ENCODE measurements at places on chromosomes 11 and 22.

DNA sequence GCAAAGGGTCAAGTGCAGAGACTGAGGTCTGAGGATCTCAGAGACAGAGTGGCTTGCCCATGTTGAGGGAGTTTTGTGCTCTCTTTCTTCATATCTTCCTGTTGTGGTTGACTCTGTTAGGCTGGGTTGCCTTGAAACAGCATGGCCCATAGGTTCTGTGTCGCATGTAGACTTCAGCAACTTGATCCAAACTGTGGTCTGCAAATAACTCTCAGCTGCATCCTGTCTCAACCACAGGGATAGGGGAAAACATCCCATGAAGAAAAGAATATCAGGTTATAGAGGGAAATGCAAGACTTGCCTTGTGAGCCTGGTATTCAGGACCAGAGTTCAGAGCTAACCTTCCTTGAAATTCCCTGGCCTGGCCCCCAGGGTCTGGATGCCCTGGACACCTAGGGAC is 69.4 kb downstream of the FLI1 start:
- no peaks in the 10 kb centered on the region for H3K27me3 ChIP-seq
- H3K36me3 ChIP-seq = peaks cover 37% of the 10 kb centered on the region
- no peak overlapping the region for H3K27ac ChIP-seq
- H3K4me3 ChIP-seq = no peak overlapping the region
- H3K4me1 ChIP-seq = no peaks in the 10 kb centered on the region

DNA sequence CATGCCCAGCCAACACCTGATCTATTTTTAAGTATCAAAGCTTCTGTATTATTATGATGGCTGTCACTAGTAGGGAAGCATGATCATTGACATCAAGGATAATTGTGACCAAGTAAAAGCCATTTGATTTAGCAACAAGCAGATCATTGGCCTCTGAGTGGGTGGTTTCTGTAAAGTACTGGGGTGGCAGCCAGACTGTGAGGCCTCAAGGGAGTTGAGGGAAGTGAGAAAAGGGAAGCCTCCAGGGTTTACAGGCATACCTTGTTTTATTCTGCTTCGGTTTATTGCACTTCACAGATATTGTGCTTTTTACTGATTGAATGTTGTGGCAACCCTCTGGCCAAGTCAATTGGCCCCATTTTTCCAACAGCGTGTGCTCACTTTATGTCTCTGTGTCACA is 60.1 kb downstream of the PRR5L start:
- ATAC-seq = no peak
- H3K4me1 ChIP-seq = no peaks in the 10 kb centered on the region
- no peak overlapping the region for H3K4me3 ChIP-seq

- H3K27ac ChIP-seq = no peak overlapping the region
- no peaks in the 10 kb centered on the region for H3K36me3 ChIP-seq
- peaks cover 26% of the 10 kb centered on the region for H3K4me1 ChIP-seq
- ATAC-seq = peak; percentile 74
Observed at GRCh38 chr11:123246749-123247495, 51.9 kb upstream of the CLMP start.

DNA sequence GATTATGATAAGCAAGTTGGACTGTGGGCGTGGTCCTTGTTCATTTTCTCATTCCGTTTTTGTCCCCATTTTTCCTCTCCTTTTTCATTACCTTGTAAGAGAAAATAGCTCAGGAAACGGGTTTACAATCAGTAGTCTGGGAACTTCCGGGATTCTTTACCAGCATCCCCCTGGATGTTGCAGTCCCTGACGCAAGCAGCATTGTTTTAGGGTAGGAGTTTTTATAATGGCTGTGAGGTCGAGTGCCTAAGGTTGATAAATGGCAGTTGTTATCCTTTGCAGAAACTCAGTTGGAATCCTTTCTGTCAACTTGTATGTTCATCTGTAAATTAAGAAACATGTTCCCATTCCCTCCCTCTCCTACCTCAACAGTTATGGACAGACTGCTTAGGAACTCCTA is 68.3 kb downstream of the ARHGEF12 start:
- H3K27ac ChIP-seq = no peak overlapping the region
- H3K27me3 ChIP-seq = no peaks in the 10 kb centered on the region

DNA sequence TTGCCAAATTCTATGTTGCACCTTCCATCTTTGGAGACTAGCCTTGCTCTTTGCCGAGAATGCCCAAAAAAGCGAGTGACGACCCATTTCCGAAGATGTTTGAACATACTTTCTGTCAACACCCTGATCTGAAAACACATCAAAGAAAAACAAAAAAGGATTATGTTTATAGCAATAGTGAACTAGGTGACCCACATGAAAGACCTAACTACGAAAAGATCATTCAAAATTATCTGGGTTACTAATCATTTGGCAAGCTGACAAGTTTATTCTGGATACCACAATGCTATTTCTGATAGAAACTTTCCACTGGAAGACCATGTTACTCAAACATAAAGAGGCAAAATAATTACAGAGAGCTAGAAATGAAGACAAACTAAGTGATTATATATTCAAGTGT is 27.0 kb downstream of the KCNJ1 start:
- peaks cover 7% of the 10 kb centered on the region for H3K27me3 ChIP-seq
- no peaks in the 10 kb centered on the region for H3K4me1 ChIP-seq
- H3K36me3 ChIP-seq = no peaks in the 10 kb centered on the region
- ATAC-seq = no peak
- no peak overlapping the region for H3K27ac ChIP-seq
- no peak overlapping the region for H3K4me3 ChIP-seq

DNA sequence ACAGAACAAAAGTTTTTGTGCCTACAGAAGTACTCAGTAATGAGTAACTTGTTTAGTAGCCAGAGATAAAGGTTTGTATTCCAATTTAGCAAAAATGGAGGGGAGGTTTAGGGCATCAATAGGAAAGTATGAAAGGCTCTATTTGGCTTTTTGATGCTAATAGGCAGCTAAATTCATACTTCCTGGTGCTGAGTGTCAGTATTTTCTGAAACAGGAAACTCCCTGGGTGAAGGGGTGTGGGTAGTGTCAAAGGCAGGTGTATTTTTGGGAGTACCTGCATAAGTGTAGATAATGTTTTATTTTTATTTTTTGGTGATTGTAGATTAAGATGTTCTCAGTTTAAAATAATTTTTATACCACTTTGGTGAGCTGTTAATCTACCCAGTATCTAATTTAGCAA is 29.3 kb upstream of the MMP7 start:
- no peaks in the 10 kb centered on the region for H3K27me3 ChIP-seq
- H3K36me3 ChIP-seq = no peaks in the 10 kb centered on the region
- no peak overlapping the region for H3K4me3 ChIP-seq
- no peaks in the 10 kb centered on the region for H3K4me1 ChIP-seq
- H3K27ac ChIP-seq = no peak overlapping the region

DNA sequence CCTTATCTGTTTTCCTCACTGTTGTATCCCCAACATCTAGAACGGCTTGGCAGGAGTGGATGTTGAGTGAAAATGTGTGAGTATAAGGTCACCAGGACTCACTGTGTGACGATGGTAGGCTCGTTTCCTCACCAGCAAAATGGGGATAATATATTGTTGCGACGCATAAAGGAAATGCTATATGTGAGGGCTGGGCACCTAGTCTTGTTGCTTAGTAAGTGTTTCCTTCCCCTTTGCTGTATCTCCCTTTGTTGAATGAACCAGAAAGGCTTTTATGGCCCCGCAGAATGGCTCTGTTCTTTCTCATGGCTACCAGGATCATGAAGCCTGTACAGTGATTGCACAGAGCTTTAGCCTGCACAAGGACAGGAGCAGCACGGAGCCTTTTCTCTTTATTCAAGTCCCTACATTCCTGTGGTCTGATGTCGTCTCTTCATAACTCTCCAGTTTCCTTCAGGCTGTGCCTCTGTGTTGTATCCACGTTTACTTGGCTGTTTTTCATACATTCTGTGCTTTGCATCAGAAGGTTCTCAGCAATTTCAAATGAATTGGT is 5.4 kb downstream of the TNRC6B start:
- no peak overlapping the region for H3K4me3 ChIP-seq
- peak overlapping the region; percentile 73 for H3K27ac ChIP-seq
- ATAC-seq = peak; percentile 67
- no peaks in the 10 kb centered on the region for H3K36me3 ChIP-seq

- ATAC-seq = no peak
- H3K27me3 ChIP-seq = peaks cover 94% of the 10 kb centered on the region
- no peak overlapping the region for H3K27ac ChIP-seq
- no peak overlapping the region for H3K4me3 ChIP-seq
- no peaks in the 10 kb centered on the region for H3K36me3 ChIP-seq
- H3K4me1 ChIP-seq = no peaks in the 10 kb centered on the region
Observed at GRCh38 chr22:37094239-37094638, 15.3 kb downstream of the TMPRSS6 start.

- no peak overlapping the region for H3K4me3 ChIP-seq
- H3K36me3 ChIP-seq = no peaks in the 10 kb centered on the region
- no peak overlapping the region for H3K27ac ChIP-seq
- no peaks in the 10 kb centered on the region for H3K4me1 ChIP-seq
- ATAC-seq = no peak
Observed at GRCh38 chr22:16866167-16866566, 41.0 kb upstream of the XKR3 start.

DNA sequence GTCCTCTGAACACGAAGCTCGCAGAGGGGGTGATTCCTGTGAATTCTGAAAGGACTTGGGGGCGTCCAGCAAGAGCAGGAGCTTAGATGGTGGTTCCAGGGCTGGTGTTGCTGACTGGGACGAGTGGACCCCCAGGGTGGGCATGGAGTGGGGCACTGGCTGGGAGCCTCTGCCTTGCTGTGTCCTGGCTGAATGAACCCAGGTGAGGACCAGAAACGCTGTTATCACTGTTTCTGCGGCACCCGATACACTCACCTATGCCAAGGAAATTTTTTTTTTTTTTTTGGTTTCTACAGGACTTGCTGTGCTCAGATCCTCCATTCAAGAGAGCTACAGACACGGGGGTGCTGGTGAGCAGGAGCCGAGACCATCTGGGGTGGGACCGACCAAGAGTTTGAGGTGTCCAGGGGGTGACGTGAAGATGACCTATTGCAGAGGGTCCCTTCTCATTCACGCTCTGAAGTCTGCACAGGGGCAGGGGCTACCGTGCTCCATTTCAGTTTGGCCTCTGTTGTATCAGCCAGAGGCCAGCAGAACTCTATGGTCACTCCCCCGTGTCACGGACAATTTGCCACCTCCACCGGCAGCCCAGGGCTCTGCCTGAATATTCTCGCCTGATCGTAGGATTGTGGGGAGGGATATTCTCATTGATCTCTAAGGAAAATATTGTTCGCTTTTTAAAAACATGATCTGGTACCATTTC is 3.6 kb downstream of the SMIM38 start:
- H3K36me3 ChIP-seq = peaks cover 15% of the 10 kb centered on the region
- H3K27me3 ChIP-seq = no peaks in the 10 kb centered on the region
- no peak for ATAC-seq
- H3K27ac ChIP-seq = no peak overlapping the region
- no peak overlapping the region for H3K4me3 ChIP-seq

- H3K36me3 ChIP-seq = no peaks in the 10 kb centered on the region
- no peak overlapping the region for H3K27ac ChIP-seq
- no peaks in the 10 kb centered on the region for H3K27me3 ChIP-seq
- no peaks in the 10 kb centered on the region for H3K4me1 ChIP-seq
- H3K4me3 ChIP-seq = no peak overlapping the region
Observed at GRCh38 chr11:93773045-93773477, 11.0 kb upstream of the MED17 start.

- H3K27ac ChIP-seq = no peak overlapping the region
- peak; percentile 74 for ATAC-seq
- H3K36me3 ChIP-seq = no peaks in the 10 kb centered on the region
- no peaks in the 10 kb centered on the region for H3K27me3 ChIP-seq
Observed at GRCh38 chr11:83723999-83724398, 437.8 kb upstream of the CCDC90B start.

- no peak overlapping the region for H3K4me3 ChIP-seq
- peak; percentile 60 for ATAC-seq
- H3K27ac ChIP-seq = peak overlapping the region; percentile 61
Observed at GRCh38 chr11:85955531-85955930, 100.3 kb downstream of the CCDC83 start.

- ATAC-seq = no peak
- no peaks in the 10 kb centered on the region for H3K36me3 ChIP-seq
- no peaks in the 10 kb centered on the region for H3K4me1 ChIP-seq
- no peaks in the 10 kb centered on the region for H3K27me3 ChIP-seq
- no peak overlapping the region for H3K4me3 ChIP-seq
Observed at GRCh38 chr11:31499576-31500178, 9.7 kb downstream of the IMMP1L start.

DNA sequence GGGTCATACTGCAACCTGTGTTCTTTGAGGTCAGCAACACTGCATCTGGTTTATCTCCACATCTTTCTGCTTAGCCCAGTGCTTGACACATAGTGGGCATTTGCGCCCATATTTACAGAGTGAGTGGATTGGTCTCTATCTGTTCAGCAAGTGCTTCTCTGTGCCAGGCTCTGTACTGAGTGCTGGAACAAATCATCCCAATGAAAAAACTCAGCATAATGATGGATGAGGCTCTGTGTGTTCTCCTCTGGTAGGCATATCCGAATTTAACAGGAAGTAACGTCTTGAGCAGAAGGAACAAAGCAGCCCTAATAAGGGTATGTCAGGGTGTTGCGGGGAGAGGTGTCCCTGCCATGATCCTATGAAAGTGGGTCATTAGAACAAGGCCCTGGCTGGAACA is 46.0 kb downstream of the MCM5 start:
- ATAC-seq = peak; percentile 73
- H3K36me3 ChIP-seq = no peaks in the 10 kb centered on the region
- H3K4me1 ChIP-seq = peaks cover 3% of the 10 kb centered on the region
- H3K27me3 ChIP-seq = no peaks in the 10 kb centered on the region

DNA sequence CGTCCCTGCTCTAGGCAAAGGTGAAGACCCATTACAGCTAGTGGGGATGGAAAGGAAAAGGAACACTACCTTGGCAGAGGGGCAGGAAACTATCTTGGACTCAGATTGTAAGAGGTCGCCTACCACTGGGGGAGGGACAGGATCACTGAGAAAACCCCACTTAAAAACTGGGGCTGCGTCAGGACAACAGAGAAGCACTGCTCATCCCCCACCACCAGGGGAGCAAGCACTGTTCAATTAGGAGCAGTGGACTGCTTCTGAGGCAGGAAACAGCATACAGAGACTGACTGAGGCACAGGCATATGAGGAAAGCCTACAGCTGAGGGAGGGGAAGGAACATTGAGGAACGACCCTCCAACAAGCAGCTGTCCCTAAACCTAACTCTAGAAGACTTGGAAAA is 20.8 kb upstream of the DLAT start:
- H3K36me3 ChIP-seq = peaks cover 70% of the 10 kb centered on the region
- H3K27me3 ChIP-seq = no peaks in the 10 kb centered on the region
- H3K27ac ChIP-seq = no peak overlapping the region
- ATAC-seq = no peak
- H3K4me1 ChIP-seq = no peaks in the 10 kb centered on the region
- no peak overlapping the region for H3K4me3 ChIP-seq

Measured in gastroesophageal sphincter (tissue), 4 donors.